Stimulated activated CD4-positive, alpha-beta T cell treated with anti-CD3 and anti-CD28 coated beads, Interleukin-2, amount 100 ng/mL, for 48 hours (primary cell): ENCODE measurements at places on chromosomes 5 and 9.

GRCh38 chr5:127428748-127429147 lies 88.7 kb upstream of the PRRC1 start:
- no peak for DNase-seq

- no peak for DNase-seq
Observed at GRCh38 chr5:42908086-42908485, 96.4 kb upstream of the SELENOP start.

GRCh38 chr9:133842721-133843227 lies 104.6 kb upstream of the SARDH start:
- DNase-seq, result no peak

GRCh38 chr5:131491749-131492148 lies 143.3 kb downstream of the RAPGEF6 start:
- DNase-seq, result no peak

DNA sequence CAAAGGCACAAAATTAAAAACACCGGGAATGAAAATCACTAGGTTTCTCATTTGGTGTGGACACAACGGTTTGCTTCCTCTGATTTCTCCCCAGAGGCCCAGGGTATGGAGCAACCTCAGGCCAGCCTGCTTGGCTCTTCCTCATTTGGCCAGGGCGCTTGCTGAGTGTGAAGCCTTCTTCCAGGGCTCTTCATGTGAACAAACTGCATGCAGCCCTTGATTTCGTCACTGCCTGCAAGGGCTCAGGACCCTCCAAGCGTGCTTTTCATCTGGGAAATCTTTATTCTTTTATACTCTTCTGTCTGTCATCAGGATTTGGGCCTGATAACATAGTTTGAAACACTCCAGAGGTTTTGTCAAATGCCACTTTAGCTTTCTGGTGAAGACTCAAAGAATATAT lies 122.6 kb upstream of the KLF4 start:
- no peak for DNase-seq

DNA sequence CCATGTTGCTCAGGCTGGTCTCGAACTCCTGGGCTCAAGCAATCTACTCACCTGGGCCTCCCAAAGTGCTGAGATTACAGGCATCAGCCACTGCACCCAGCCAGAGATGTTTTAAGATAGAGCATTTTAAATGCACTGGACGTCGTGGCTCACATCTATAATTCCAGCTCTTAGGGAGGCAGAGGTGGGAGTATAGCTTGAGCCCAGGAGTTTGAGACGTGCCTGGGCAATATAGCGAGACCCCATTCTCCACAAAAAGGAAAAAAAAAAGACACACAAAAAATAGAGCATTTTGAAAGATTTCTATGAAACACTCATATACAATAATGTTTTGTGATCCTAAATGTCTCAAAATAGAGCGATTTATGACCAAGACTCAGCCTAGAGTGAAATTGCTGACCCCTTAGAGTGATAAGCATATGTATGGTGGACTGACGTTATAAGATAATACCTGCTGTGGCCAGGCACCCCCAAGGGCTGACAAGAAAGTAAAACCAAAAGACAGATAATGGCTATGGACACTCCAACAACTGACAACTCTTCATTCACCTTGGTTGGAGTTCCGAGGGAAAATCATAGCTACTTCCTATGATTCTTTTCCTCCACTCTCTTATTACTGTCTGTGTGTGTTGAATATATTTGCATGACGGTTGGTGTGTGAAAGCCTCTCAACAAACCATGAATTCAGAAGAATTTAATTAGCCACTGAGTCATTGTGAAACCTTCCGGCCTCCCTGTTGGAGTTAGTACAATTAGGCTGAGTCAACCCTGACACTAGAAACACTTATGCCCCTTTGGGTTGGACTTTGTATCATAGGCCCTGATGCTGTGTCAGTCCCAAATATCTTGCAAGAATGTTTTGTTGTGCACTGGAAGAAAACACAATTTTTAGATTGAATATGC lies 526.5 kb upstream of the NUDT12 start:
- DNase-seq, result no peak

DNA sequence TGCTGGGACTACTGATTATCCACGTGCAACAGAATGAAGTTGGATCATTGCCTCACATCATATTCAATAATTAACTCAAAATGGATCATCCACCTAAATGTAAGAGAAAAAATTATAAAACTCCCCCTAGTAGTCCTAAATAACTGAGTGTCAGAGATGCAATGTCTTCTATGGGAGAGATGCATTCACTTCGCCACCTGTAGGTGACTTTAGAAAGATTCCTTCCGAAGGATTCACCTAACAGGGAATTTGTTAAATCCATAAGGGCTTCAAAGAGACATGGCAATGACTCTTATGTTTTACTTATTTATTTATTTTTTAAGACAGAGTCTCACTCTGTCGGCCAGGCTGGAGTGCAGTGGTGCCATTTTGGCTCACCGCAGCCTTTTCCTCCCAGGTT lies 526.0 kb downstream of the MTRR start:
- DNase-seq, result no peak

DNA sequence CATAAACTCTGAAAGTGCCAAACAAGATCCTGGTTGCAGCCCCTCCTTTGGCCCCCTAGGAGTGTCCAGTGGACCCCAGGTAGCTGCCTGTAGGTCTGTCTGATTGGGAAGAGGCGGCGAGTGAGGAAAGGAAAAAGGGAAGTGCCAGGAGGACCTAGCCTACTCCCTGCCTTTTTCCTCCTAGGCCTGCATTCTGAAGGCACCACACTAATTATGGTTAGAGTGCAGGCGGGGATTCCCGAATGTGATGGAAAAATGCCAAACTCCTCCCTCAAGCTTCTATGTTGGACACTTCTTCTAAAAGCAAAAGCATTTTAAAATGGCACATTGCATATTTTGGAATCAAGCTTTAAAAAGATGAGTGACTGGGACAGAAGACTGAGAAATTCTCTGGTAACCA lies 83.2 kb upstream of the SMIM15 start:
- DNase-seq, result no peak

- DNase-seq, result no peak
Observed at GRCh38 chr9:131833083-131833482, 93.2 kb upstream of the RAPGEF1 start.
